Endothelial cell of umbilical vein (primary cell): ENCODE measurements at places on chromosomes 12 and 14. TPM values are rescaled to one million over a fixed set of nuclear protein-coding genes. Genes with fewer than 3 reads are reported as not detected.

Gene SLC25A47
- total RNA-seq: not detected in 2 replicates

Gene PLEK2
- total RNA-seq: 3.8 and 4.7 TPM in 2 replicates

Gene TAS2R30
- total RNA-seq: 3.7 and 5.2 TPM in 2 replicates

Gene AKAP3
- 0.62 TPM in 1 of 2 replicates, not detected in the other for total RNA-seq

Gene CHGA
- not detected in 2 replicates for total RNA-seq

Gene A2M
- 6.5 and 16.9 TPM in 2 replicates for total RNA-seq

- H3K36me3 ChIP-seq: peaks cover 3% of the 10 kb centered on the region
- no peaks in the 10 kb centered on the region for H3K4me1 ChIP-seq
- no peak for DNase-seq
- H3K4me3 ChIP-seq: no peak overlapping the region
- H3K27ac ChIP-seq: no peak overlapping the region
- H3K27me3 ChIP-seq: no peaks in the 10 kb centered on the region
Observed at GRCh38 chr12:64004641-64005040, 160.1 kb downstream of the SRGAP1 start.

DNA sequence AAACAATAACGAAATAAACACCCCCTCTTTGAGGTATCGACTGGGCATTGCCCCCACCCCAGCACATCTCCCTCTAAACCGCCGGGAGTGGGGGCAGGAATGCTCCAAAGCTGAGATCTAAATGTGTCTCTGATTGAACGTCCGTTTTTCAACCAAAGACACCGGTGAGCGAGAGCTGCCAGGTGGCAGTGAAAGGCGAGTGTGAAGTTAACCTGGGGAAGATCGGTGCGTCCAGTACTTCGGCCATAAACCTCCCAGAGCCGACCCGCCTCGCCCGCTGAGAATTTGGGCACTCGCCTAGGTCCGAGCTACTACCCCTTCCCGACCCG lies 625 bp downstream of the ANGEL1 start:
- H3K4me3 ChIP-seq: peak overlapping the region; percentile 72
- peaks cover 13% of the 10 kb centered on the region for H3K36me3 ChIP-seq
- peaks cover 5% of the 10 kb centered on the region for H3K27me3 ChIP-seq
- H3K4me1 ChIP-seq: peaks cover 14% of the 10 kb centered on the region

- H3K36me3 ChIP-seq: no peaks in the 10 kb centered on the region
- H3K4me1 ChIP-seq: peaks cover 14% of the 10 kb centered on the region
- no peaks in the 10 kb centered on the region for H3K27me3 ChIP-seq
- no peak overlapping the region for H3K27ac ChIP-seq
Observed at GRCh38 chr14:64465831-64466554, 694 bp downstream of the AKAP5 start.

DNA sequence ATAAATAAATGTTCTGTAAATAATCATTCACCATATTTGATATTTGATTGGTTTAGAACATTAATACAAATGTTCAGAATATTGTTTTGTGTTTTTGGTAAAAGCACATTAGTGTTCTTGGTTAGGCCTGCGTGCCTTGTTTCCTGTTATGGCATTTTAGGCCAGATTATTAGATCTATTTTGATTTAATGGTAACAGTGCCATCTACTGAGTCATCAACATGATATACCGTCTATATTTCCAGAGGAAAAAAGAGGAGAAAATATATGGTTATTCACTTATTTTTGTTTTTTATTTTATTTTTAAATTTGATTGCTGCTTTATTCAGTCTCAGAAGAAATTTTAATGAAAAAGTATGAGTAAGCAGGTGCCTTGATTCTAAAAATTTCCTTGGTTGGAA lies 60.3 kb downstream of the GPHN start:
- peaks cover 3% of the 10 kb centered on the region for H3K4me1 ChIP-seq
- no peaks in the 10 kb centered on the region for H3K36me3 ChIP-seq
- no peaks in the 10 kb centered on the region for H3K27me3 ChIP-seq
- no peak overlapping the region for H3K4me3 ChIP-seq
- no peak overlapping the region for H3K27ac ChIP-seq

- no peaks in the 10 kb centered on the region for H3K4me1 ChIP-seq
- DNase-seq: peak; percentile 22
- no peaks in the 10 kb centered on the region for H3K36me3 ChIP-seq
- H3K4me3 ChIP-seq: no peak overlapping the region
Observed at GRCh38 chr12:75289753-75290152, 40.4 kb downstream of the CAPS2 start.

- peak overlapping the region; percentile 86 for H3K27ac ChIP-seq
- no peaks in the 10 kb centered on the region for H3K27me3 ChIP-seq
- peak; percentile 98 for DNase-seq
- peaks cover 32% of the 10 kb centered on the region for H3K4me1 ChIP-seq
- H3K4me3 ChIP-seq: no peak overlapping the region
- H3K36me3 ChIP-seq: no peaks in the 10 kb centered on the region
Observed at GRCh38 chr14:76918782-76919394, 92.7 kb downstream of the LRRC74A start.

- H3K4me1 ChIP-seq: peaks cover 34% of the 10 kb centered on the region
- peak; percentile 33 for DNase-seq
- H3K4me3 ChIP-seq: no peak overlapping the region
Observed at GRCh38 chr12:1812650-1813302, 7.6 kb upstream of the LRTM2 start.

- H3K36me3 ChIP-seq: no peaks in the 10 kb centered on the region
- DNase-seq: no peak
Observed at GRCh38 chr14:105602799-105603793, 76.7 kb downstream of the TMEM121 start.

- H3K4me1 ChIP-seq: peaks cover 26% of the 10 kb centered on the region
- peak overlapping the region; percentile 90 for H3K4me3 ChIP-seq
- no peaks in the 10 kb centered on the region for H3K27me3 ChIP-seq
- H3K36me3 ChIP-seq: no peaks in the 10 kb centered on the region
Observed at GRCh38 chr12:123270214-123271000, 1.2 kb downstream of the CDK2AP1 start.

- H3K36me3 ChIP-seq: peaks cover 2% of the 10 kb centered on the region
- DNase-seq: peak; percentile 39
- no peaks in the 10 kb centered on the region for H3K4me1 ChIP-seq
- no peak overlapping the region for H3K27ac ChIP-seq
Observed at GRCh38 chr12:122051231-122051876, 27.2 kb upstream of the MLXIP start.

DNA sequence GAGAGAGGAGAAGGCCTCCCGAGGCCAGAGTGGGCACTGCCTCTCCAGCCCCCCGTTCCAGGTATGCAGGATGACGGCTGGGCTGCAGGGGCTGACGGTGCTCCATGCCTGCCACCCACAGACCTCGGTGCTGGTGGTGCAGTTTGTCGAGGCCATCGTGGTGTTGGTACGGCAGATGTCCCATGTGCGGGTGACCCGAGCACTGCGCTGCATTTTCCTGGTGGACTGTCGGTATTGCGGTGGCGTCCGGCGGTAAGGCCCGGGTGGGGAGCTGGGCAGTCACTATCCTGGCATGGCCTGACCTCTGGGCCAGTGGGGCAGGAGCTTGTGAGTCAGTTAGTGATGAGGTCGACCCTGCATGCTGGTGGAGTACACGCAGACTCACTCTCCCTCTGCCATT lies 47.4 kb downstream of the TPCN1 start:
- no peak overlapping the region for H3K4me3 ChIP-seq
- no peaks in the 10 kb centered on the region for H3K4me1 ChIP-seq
- DNase-seq: no peak

GRCh38 chr12:89405626-89406345 lies 53.5 kb upstream of the DUSP6 start:
- H3K27me3 ChIP-seq: no peaks in the 10 kb centered on the region
- DNase-seq: no peak
- H3K27ac ChIP-seq: no peak overlapping the region
- no peaks in the 10 kb centered on the region for H3K4me1 ChIP-seq
- H3K36me3 ChIP-seq: no peaks in the 10 kb centered on the region

DNA sequence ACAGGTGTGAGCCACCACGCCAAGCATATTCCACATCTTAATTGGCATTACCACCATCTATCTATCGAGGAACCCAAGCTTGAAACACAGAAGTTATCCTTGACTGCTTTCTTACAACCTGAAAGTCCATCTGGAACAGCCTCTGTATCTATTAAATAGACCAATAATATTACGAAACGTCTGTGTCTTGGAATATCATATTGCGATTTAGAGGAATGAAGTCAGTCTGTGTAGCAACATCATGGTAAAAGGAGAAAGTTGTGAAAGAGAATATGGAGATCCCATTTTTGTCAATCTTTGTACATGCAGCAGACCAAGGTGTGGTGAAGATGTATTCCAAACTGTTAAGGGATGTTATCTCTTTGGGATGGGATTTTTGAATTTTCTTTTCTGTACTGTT lies 25.8 kb upstream of the MAX start:
- no peak overlapping the region for H3K4me3 ChIP-seq
- no peaks in the 10 kb centered on the region for H3K27me3 ChIP-seq
- no peaks in the 10 kb centered on the region for H3K4me1 ChIP-seq
- no peak for DNase-seq
- no peak overlapping the region for H3K27ac ChIP-seq

DNA sequence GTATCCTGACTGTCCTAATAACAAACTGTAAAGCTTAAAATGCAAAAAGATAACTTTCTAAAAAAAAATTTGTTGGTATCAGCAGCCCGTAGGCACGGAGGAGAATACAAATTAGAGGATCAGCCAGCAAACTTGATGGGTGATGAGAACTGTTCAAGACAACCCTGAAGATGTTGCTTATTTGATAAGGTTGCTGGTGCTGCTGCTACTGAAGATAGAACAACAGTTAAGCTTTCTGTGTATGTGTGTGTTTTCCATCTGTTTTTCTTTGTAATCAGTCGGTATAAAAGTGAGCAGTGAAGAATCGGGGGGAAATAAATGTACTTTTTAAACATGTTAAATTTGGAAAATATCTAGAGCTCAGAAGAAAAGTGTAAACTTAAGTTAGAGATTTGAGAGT lies 67.4 kb upstream of the POC1B start:
- no peaks in the 10 kb centered on the region for H3K36me3 ChIP-seq
- H3K27me3 ChIP-seq: no peaks in the 10 kb centered on the region
- no peaks in the 10 kb centered on the region for H3K4me1 ChIP-seq
- DNase-seq: no peak
- H3K4me3 ChIP-seq: no peak overlapping the region

- H3K27ac ChIP-seq: no peak overlapping the region
- H3K4me1 ChIP-seq: no peaks in the 10 kb centered on the region
- peaks cover 14% of the 10 kb centered on the region for H3K27me3 ChIP-seq
- DNase-seq: no peak
Observed at GRCh38 chr14:22422238-22422637, 166.8 kb downstream of the DAD1 start.

GRCh38 chr12:39763071-39763889 lies 143.7 kb upstream of the ABCD2 start:
- no peaks in the 10 kb centered on the region for H3K36me3 ChIP-seq
- no peaks in the 10 kb centered on the region for H3K27me3 ChIP-seq
- H3K27ac ChIP-seq: no peak overlapping the region
- H3K4me1 ChIP-seq: no peaks in the 10 kb centered on the region
- no peak for DNase-seq

DNA sequence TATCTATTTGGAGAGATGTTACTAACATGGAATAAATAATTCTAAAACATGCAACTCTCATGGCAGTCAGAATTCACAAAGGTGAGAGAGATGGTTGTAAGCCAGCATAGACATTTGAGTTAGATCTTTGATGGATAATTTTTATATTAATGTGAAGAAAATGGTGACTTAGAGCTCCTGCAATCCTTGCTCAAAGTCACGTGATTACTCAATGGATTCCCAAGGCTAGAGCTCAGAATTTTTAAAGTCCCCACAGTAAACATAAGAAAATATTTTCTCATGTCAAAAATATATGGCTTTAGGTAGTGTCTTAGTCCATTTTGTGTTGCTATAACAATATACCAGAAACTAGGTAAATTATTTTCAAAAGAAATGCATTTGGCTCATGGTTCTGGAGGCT lies 281.5 kb upstream of the PRKD1 start:
- no peaks in the 10 kb centered on the region for H3K36me3 ChIP-seq
- no peak for DNase-seq
- peaks cover 4% of the 10 kb centered on the region for H3K4me1 ChIP-seq
- H3K4me3 ChIP-seq: no peak overlapping the region
- H3K27ac ChIP-seq: no peak overlapping the region
